ENCODE measurements at places on chromosomes 2 and 18. TPM values are rescaled to one million over a fixed set of nuclear protein-coding genes. Genes with fewer than 3 reads are reported as not detected.

MAP2 gene
- polyA plus RNA-seq = 8.8 TPM

ERICH2 gene
- 0.80 TPM for polyA plus RNA-seq

RTN4 gene
- 514 TPM for polyA plus RNA-seq

HOXD13 gene
- polyA plus RNA-seq = not detected

TSPYL6 gene
- polyA plus RNA-seq = not detected

ACMSD gene
- 1.5 TPM for polyA plus RNA-seq

Measured in muscle of arm (tissue), 14 donors.